NCI-H2107 (cell line): ENCODE measurements at places on chromosomes 1 and 21.
A peak's percentile ranks its signal among the peaks of the same experiment; 100 is the strongest.

- DNase-seq, result no peak
Measured at GRCh38 chr1:68820151-68820550, 323.3 kb upstream of the DEPDC1 start.

GRCh38 chr1:231751415-231751814 lies 124.8 kb downstream of the DISC1 start:
- DNase-seq, result no peak

GRCh38 chr1:200075522-200075921 lies 48.0 kb downstream of the NR5A2 start:
- no peak for DNase-seq

GRCh38 chr1:213123536-213123935 lies 72.5 kb downstream of the RPS6KC1 start:
- DNase-seq, result no peak

DNA sequence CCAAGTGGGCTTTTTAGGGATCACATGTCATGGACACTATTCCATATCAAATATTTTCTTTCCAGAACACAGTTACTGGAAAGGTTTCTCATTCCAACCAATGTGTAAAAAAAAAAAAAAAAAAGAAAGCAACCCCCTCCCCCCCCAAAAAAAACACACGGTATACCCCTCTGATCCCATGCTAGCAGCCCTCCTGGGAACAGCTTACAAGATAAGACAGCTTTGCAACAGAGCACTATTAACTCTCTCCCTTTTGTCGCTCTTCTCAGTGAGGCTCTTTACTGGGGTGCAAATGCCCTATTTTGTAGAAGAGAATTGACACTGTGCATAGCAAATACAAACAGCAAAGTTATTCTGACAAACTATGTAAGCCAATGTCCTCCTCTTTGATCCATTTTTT lies 161.2 kb downstream of the NTMT2 start:
- DNase-seq, result no peak

DNA sequence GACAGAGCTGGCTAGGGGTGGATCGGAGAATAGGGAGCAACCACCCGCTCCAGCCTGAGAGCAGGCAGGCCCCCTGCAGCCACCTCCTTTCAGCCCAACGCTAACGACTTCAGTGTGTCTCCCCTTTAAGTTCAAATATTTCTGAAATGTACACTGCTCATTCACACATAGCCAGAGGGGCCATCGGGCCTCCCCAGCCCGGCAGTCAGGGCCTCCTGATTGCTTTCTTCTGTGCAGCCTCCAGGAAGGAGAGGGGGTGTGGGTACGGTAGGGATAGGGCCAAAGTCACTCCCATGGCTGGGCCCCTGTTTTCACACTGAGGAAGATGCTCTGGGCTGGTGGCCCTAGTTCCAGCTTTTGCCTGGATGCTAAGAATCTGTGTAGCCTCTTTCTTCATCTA lies 64.8 kb downstream of the EPHB2 start:
- no peak for DNase-seq

GRCh38 chr1:61388566-61388965 lies 306.2 kb downstream of the NFIA start:
- DNase-seq, result no peak

GRCh38 chr1:40050863-40051262 lies 10.3 kb downstream of the CAP1 start:
- DNase-seq, result no peak

- no peak for DNase-seq
Measured at GRCh38 chr1:56646611-56647010, 1.5 kb downstream of the PRKAA2 start.

DNA sequence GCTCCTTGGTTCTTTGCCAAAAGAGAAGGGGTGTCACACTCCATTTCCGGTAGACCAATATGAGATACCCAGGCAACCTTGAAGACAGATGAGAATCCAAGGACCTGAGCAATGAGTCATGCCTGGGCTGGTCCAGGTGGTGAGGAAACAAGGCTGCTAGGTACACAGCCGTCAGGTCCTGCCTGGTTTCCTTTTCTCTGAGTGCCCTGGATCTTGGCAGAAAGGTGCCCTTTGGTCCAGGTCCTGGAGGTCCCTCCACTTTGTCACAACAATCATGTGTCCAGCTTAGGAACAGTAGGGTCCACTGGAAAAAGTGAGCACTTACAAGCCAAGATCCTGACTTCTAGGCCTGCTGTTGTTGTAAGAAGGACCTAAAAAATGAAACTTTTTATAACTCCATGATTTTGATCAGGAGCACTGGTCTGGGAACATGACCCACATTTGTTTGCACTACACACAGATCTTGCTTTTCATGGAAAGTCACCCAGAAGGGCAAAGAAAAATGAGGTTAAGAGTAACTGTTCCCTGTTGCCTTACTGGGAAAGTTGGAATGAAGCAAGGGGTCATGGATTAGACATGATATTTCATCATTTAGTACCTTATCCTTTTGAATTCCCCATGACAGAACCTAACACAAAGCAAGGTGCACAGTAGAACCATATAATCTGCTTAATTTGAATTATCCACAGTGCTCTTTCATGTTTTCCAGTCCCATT lies 94.7 kb downstream of the PAPPA2 start:
- DNase-seq, result no peak

- DNase-seq, result no peak
Measured at GRCh38 chr1:246828818-246829217, 102.9 kb downstream of the AHCTF1 start.

GRCh38 chr1:82731216-82731615 lies 930.5 kb downstream of the ADGRL2 start:
- DNase-seq, result no peak

DNA sequence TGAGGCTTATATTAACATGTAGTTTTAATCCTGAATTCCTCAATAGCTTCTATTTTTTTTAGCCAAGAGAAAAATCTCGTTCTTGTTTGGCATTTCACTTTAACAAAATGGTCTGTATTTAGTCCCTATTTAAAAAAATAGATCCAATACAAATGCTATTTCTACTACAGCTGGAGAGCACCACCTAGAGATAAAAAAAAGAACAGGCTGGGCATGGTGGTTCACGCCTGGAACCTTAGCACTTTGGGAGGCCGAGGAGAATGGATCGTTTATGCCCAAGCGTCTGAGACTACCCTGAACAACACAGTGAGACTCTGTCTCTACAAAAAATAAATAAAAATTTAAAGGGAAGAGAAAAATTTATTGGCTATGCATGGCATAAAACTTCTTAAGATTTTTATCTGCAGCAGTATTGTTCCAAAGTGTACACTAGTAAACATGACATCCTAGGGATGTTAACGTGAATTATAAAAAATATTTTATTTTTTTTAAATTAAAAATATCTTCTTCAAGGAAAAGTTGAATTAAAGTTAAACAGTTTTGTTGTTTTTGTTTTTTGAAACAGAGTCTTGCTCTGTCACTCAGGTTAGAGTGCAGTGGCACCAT lies 4.4 kb downstream of the ST7L start:
- DNase-seq, result peak; percentile 31

DNA sequence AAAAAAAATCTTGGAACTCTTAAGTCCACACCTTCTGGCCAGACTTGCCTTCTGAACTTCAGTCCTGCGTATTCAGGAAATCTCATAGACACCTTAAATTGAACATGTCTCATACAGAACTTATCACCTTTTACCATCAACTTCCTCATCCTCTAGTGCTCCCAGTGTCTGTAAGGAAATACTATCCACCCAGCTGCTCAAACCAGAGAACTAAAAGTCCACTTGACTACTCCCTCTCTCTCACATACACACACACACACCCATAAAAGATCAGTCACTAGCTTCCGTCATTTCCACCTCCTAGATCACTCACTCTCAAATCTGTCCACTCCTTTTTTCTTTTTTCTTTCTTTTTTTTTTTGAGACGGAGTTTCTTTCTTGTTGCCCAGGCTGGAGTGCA lies 10.9 kb upstream of the CAP1 start:
- no peak for DNase-seq

DNA sequence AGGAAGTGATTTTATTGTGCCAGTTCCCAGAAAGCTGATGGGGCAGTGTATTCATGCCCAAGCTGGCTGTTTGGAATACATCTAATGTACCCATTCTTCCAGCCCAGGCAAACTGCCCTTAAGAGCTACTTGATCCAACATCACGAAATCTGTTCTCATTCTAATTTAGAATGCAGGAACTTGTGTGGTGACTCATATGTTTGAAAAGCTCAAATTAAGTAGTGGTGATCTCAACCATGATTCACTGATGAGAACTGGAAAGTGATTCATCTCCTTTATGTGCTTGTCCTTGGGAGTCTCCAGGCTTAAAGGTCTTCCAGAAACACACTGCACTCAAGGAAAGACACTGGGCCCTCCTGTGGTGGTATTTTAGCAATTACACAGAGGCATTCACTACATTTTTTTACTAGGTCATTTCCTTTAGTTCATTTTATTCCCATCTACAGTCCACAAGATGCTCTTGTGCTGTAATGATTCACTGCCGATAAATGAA lies 65.4 kb downstream of the RPE65 start:
- no peak for DNase-seq

GRCh38 chr21:16072737-16073136 lies 343.0 kb downstream of the USP25 start:
- DNase-seq, result no peak

DNA sequence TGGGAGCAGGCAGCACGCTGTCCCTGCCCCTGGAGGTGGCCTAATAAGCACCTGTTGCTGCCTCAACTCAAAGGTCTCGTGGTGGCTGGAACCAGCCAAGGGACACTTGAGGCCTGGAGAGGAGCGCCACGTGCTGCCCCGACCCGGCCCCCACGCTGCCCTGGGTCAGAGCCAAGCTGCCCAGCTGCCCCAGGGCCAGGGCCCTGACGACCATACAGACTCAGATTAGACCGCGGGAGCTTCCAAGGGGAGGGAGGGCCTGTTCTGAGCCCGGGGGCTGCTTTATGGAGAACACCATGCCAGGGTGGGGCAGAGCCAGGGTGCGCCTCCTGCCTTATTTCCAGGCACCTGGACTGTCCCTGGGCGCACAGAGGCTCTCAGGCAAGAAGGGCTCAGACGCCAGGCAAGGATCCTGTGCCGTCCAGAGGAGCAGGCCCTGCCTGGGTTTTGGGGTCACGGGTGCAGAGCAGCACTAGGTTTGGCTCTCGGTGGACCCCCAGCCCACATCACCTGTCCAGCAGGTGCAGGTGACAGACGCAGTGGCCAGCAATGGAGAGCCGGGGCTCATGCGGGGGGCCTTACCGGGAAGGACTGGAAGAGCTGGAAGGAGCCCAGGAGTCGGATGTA lies 18.6 kb downstream of the KRTAP10-1 start:
- no peak for DNase-seq

- DNase-seq, result no peak
Measured at GRCh38 chr1:38829368-38829767, 30.2 kb downstream of the RRAGC start.

DNA sequence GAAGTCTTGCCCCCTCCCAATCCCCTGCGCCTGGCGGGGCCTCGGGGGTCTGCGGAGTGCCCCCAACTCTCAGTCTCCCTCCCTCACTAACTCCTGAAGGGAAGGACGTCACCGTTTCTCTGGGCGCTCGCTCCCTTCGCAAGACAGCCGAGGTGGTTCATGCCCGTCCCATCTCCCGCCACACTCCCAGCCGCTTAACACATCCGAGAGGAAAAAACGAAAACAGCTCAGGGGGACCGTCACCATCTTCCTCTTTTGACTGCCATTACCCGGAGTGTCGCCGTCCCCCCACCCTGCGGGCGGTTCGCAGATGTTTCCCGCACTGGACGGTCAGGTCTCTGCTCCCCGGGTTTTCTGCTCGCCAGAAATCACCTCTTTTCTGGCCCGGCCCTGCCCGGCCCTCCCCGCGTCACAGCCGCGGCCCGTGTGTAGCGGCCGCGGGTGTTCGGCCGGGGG lies 532 bp downstream of the ERO1B start:
- DNase-seq, result peak; percentile 29

DNA sequence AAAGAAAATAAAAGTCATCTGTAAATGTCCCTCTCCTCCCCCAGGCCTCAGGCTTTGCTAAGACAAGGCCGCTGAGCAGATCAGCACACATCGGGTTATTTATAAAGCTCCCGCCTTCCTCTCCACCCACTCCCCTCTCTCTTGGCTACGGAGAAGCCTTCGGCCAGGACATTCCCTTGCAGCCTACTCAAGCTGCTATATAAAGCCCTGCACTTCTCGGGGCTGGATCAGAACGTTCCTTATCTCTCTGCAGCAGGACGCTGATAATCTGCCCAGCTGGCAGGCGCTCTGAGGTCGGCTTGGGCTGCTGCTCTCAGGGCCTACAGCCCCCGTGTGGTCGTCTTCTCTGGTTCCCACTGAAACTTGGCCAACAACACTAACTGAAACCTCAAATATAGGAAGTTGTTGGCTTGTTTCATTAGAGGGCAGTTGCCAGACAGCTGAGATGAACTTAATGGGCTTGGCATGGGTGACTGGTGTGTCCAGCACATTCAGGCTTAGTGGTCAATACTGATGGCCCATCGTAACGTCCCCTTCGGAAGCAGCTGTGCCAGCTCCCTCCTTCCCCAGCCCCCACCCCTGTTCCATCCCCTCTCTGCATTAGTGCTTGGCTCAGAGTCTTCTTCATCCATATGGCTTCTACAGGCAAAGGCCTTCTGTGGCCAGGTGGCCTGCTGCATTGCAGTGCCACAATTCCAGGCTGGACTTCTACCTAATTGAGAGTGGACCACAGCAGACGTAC lies 64.6 kb downstream of the IER5 start:
- no peak for DNase-seq

DNA sequence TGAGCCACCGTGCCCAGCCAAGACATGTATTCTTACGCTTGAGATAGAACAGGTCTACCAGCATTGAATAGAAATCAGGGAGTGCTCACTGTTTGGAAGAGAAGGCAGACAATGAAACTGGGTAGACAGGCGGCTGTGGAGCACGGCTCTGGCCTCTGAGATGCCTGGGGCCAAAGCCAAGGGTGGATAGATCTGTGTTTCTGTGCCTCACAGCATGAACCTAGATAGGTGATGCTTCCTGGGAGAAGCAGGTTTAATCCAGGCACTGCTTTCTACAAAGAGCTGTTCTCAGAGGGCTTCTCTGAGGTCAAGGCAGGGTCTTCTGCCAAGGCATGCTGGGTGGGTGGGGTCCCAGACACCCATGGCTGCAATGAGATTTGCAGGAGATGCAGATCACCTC lies 24.6 kb upstream of the PRSS38 start:
- no peak for DNase-seq

- peak; percentile 82 for DNase-seq
Measured at GRCh38 chr1:63892632-63893395, 119.0 kb downstream of the ROR1 start.

DNA sequence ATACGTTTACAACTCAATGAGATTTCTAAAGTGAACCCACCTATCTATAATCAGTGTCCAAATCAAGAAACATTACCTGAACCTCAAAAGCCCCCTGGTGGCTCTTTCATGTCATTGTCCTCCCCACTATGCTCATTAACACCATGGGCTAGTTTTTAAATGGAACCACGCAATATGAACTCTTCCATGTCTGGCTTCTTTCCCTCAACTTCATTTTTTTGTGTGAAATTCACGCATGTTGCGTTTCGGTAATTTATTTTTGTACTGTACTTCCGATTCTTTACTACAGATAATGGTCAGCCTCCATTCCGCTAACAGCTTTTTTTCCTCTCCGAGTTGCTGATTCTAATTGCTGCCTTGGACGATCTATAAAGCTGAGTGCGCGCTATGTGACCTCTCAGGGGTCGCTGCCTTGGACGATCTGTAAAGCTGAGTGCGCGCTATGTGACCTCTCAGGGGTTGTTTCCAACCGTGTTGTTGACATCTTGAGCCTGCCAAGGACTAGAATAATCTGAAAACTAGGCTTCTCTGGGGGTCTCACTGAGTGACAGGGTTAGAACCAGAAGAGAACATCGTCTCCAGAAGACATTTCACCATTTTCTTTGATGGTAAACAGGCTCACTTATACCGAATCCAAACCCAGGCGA lies 1.1 kb upstream of the CACYBP start:
- DNase-seq, result peak; percentile 78
